ENCODE measurements at places on chromosomes 3 and 15. TPM values are rescaled to one million over a fixed set of nuclear protein-coding genes. Genes with fewer than 3 reads are reported as not detected.

Gene CPNE4
- total RNA-seq = 2.6 TPM

Gene MEX3B
- 3.0 TPM for total RNA-seq

Gene LOXL1
- 41.0 TPM for total RNA-seq

DNA sequence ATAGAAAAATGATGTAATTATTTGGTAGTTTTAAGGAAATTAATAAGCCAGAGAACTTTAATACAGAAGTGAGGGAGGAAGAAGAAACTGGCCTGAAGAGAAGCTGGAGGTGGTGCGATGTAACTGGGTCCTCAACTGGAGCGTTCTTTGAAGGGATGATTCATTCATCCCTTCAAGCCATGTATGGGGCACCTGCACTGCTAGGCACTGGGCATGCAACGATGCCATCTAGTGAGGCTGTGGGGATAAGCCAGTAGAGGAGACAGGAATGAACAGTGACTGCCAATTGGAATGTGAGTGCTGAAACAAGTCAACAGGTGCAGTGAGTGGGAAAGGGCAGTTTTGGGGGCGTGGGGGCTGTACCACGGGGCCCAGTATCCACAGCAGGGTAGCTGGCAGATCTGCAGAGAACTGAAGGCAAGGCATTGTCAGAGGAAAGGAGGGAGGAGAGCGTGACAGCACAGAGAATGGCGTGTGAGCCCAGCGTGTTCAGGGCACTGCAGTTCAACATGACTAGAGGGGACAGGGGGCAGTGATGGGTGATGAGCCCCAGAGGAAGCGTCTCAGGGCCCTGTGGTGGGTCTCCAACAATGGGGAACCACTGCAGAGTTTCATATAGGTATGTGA lies 3.8 kb upstream of the KIF23 start:
- no peak for DNase-seq
